Progenitor cell of endocrine pancreas (in vitro differentiated cells): ENCODE measurements at places on chromosomes 13 and 19. TPM values are rescaled to one million over a fixed set of nuclear protein-coding genes. Genes with fewer than 3 reads are reported as not detected.

- DNase-seq, result no peak
- H3K4me1 ChIP-seq, result no peaks in the 10 kb centered on the region
- no peak overlapping the region for H3K27ac ChIP-seq
- H3K4me3 ChIP-seq, result no peak overlapping the region
These were observed 14.8 kb upstream of the MTUS2 start for GRCh38 chr13:28805193-28805819.

- no peak overlapping the region for H3K4me3 ChIP-seq
- peaks cover 25% of the 10 kb centered on the region for H3K27me3 ChIP-seq
- H3K4me1 ChIP-seq, result no peaks in the 10 kb centered on the region
- no peaks in the 10 kb centered on the region for H3K36me3 ChIP-seq
- DNase-seq, result no peak
These were observed 25.1 kb downstream of the TMPRSS9 start for GRCh38 chr19:2385053-2385721.

GRCh38 chr19:9939301-9939913 lies 3.1 kb upstream of the OLFM2 start:
- H3K27me3 ChIP-seq, result peaks cover 46% of the 10 kb centered on the region
- no peak overlapping the region for H3K4me3 ChIP-seq
- no peaks in the 10 kb centered on the region for H3K36me3 ChIP-seq
- no peak for DNase-seq

DNA sequence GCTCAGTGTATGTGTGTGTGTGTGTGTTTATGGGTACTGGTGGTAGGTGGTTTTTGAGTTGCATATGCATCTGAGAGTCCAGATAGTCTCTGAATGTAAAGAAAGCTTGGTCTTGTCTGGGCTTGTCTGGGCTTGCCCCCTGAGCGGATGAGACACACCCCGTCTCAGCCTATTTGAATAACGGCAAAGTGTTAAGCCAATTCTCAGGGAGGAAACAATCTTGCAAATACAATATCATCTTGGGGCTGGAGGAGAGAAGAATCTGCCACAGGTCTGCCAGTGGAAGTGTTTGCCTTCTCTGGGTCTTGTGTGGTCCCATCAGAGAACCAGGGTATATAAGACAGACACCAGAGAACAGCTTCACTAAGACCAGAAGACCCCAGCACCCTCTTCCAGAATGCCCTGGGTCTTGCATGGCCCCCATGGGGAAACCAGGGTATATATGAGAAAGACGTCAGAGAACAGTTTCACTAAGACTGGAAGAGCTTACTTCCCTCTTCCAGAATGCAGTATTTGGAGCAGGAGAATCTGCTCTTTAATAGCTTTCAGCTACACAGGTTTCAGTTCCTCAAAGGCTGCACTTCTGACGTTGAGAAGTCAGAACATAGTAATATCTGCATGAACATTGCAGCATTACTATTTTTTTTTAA lies 13.3 kb downstream of the CD70 start:
- H3K27me3 ChIP-seq, result peaks cover 6% of the 10 kb centered on the region
- H3K4me3 ChIP-seq, result no peak overlapping the region
- DNase-seq, result no peak
- H3K36me3 ChIP-seq, result no peaks in the 10 kb centered on the region
- H3K4me1 ChIP-seq, result no peaks in the 10 kb centered on the region

Gene CHST8
- 3.0 and 3.4 TPM in 2 replicates for total RNA-seq

GRCh38 chr19:7083076-7083956 lies 13.8 kb downstream of the ZNF557 start:
- H3K4me3 ChIP-seq, result no peak overlapping the region
- peak overlapping the region; percentile 89 for H3K27ac ChIP-seq
- peaks cover 85% of the 10 kb centered on the region for H3K36me3 ChIP-seq

- DNase-seq, result peak; percentile 37
- peaks cover 5% of the 10 kb centered on the region for H3K4me1 ChIP-seq
- no peaks in the 10 kb centered on the region for H3K36me3 ChIP-seq
- H3K27me3 ChIP-seq, result peaks cover 17% of the 10 kb centered on the region
- H3K4me3 ChIP-seq, result peak overlapping the region; percentile 79
These were observed 30.5 kb downstream of the ZNF146 start for GRCh38 chr19:36245210-36246005.

GRCh38 chr19:38691938-38692457 lies 44.5 kb downstream of the ACTN4 start:
- H3K27ac ChIP-seq, result peak overlapping the region; percentile 99
- no peak for DNase-seq
- peaks cover 25% of the 10 kb centered on the region for H3K36me3 ChIP-seq
- H3K4me1 ChIP-seq, result peaks cover 56% of the 10 kb centered on the region
- H3K27me3 ChIP-seq, result no peaks in the 10 kb centered on the region

Gene DCLK1
- 3.8 and 3.9 TPM in 2 replicates for total RNA-seq

DNA sequence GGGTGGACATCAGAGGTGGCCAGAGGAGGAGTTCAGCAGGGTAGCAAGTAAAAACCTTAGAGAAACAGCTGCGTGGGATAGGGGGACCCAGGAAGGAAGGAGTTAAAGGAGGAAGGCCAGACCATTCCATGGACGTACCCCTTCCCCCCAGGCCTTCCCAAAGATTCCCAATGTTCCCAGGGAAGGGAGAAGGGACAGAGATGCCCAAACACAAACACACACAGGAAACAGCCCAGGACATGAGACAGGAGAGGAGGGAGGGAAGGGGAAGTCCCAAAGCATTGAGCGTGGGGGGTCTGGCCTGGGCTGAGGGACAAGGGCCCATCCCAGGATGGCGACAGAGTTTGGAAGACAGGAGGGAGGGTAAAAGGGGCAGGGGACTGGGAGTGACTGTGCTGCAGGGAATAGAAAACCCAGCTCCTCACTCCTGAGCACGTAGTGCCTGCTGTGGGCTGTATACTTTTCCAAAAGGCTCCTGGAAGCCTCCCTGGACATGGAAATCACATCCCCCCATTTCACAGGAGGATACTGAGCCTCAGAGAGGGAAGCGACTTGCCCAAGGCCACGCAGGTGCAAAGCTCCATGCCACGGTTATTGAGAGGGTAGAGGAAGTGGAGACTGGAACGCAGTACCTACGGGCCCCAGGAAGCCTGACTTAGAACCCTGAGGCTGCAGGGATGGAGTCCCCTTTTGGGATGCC lies 1.1 kb downstream of the SYDE1 start:
- peaks cover 7% of the 10 kb centered on the region for H3K36me3 ChIP-seq
- H3K4me3 ChIP-seq, result peak overlapping the region; percentile 73
- peaks cover 17% of the 10 kb centered on the region for H3K27me3 ChIP-seq
- no peak for DNase-seq
- peaks cover 6% of the 10 kb centered on the region for H3K4me1 ChIP-seq
- no peak overlapping the region for H3K27ac ChIP-seq

Gene ZNF627
- total RNA-seq, result 31.9 and 33.6 TPM in 2 replicates

Gene CAPS
- total RNA-seq, result 22.1 and 22.5 TPM in 2 replicates

DNA sequence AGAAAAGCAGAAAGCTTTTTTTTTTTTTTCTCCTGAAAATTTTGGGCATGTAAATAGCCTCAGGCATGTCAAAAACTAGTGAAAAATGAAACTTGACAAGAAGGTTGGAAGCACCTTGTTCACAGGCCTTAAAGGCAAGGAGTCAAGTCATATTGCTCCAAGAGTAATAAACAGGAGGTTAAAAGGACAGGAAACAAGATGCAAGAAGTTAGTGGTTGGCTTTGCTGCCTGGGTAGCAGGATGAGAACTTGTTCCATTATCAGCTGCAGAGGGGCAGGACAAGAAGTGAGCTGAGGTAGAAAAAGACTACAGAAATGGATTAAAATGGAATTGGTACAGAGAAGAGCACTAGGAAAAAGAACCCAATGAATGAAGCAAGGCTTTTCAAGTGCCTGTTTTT lies 242.6 kb downstream of the DCT start:
- peaks cover 7% of the 10 kb centered on the region for H3K4me1 ChIP-seq
- DNase-seq, result no peak
- H3K4me3 ChIP-seq, result no peak overlapping the region

DNA sequence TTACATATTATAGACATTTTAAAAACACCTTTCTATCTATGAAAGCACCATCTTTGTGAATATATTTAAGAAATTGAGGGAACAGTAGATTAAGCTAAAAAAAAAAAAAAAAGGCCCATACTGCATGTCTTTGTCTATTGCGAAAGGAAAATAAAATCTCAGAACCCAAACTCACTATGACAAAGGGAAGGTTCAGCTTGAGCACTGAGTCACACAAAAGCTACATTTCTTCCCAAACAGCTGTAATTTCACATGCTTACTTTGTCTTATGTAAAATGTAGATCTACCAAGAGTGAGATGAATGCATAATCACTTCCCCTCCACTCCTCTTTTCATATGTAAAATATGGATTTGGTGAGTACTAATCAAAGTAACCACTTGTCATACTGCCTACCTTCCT lies 640.1 kb upstream of the KLF12 start:
- no peak overlapping the region for H3K27ac ChIP-seq
- H3K4me3 ChIP-seq, result no peak overlapping the region
- DNase-seq, result no peak

DNA sequence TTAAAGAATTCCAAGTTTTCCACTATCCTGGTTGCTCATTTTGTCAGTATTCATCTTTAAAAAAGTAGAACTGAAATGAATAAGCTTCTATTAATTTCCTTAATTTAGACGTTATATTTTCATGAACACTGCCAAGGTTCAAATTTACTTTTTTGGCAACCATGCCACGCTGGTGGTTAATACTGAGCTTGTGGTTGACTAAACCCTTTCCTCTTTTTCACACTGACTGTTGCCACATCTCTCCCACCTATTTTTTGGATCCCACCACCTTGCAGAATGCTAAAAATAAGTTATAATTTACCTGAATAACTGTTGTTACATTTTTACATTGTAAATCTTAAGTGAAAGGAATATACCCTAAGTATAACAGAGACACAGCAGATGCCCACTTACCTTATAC lies 45.0 kb downstream of the FLT3 start:
- no peak overlapping the region for H3K4me3 ChIP-seq
- no peak overlapping the region for H3K27ac ChIP-seq
- H3K27me3 ChIP-seq, result no peaks in the 10 kb centered on the region
- H3K4me1 ChIP-seq, result peaks cover 11% of the 10 kb centered on the region
- no peak for DNase-seq
- H3K36me3 ChIP-seq, result no peaks in the 10 kb centered on the region

GRCh38 chr13:74173822-74174221 lies 39.6 kb upstream of the KLF12 start:
- no peaks in the 10 kb centered on the region for H3K4me1 ChIP-seq
- no peak overlapping the region for H3K27ac ChIP-seq
- no peaks in the 10 kb centered on the region for H3K36me3 ChIP-seq
- no peak for DNase-seq

DNA sequence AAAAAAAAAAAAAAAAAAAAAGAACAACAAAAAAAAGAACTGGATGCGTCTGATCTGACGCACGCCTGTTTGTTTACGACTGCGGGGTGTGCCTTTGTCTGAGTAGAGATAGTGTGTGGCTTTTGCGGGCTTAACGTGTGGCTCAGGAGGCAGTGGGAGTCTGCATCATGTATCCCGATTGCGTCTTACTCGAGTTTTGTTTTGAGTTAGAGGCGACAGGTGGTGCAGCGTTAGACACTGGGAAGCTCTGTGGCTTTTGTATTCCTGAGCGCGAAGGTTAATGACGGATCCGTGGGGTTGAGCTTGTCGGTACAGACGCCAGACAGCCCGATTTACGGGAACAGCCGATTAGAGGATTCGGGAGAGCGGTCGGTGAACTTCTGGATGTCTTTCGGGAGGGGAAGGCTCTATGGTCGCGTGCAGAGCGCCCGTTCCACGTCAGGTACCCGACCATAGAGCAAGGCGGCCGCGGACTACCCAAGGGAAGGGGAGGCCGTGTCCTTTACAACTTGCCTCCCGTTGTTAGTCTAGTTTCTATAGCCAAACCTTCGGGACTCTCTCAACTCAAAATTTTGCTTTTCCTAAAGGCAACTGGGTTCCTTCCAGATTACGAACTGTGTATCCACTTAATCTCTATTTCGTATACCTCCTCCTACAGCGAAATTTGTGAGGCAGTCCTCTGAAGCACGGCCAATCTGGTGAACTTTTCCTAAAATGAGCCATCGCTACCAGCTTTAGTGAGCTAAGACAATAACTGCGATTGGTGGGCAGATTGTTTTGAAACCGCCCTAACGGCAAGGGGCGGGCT lies 926 bp upstream of the HNRNPUL1 start:
- H3K27me3 ChIP-seq, result no peaks in the 10 kb centered on the region
- H3K4me1 ChIP-seq, result peaks cover 25% of the 10 kb centered on the region
- peak overlapping the region; percentile 94 for H3K4me3 ChIP-seq
- peak overlapping the region; percentile 100 for H3K27ac ChIP-seq

DNA sequence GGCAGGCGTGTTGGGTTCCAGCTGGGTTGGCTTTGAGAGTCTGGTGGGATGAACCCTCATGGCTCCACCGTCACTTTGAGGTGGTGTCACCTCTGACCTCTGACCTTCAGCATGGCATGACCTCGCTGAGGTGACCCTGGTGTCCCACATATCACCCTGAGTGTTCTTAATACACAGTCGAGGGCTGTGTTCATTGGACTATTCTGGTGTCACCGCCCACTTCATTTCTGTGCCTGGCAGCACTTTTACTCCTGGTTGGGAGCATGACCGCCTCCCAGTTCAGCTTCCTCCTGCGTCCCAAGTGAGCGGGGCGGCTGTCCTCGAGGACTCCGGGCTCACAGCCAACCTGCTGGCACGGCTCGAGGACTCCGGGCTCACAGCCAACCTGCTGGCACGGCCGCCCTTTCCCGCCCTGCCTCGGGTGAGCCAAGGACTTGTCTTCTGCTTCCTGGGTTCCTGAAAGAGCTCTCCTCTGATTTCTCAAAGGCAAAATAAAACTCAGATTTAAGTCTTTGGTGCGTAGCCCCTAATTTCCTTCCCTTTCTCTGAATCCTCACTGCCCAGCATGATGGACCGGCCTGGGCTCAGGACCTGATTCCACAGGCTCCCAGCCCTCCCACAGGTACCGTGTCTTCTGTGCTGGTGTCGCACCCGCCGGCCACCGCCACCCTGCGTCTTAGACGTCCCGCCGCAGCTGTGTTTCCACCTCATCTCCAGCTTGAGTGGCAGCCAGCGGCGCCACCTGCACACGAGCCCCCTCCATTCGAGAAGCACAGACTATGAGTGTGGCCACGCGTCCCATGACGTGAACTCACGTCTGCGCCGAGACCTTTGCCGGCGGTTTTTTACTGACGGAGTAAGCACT lies 10.4 kb downstream of the ATP4B start:
- H3K4me1 ChIP-seq, result no peaks in the 10 kb centered on the region
- H3K27ac ChIP-seq, result peak overlapping the region; percentile 48
- H3K36me3 ChIP-seq, result peaks cover 21% of the 10 kb centered on the region
- no peak for DNase-seq
- no peaks in the 10 kb centered on the region for H3K27me3 ChIP-seq

- no peaks in the 10 kb centered on the region for H3K27me3 ChIP-seq
- H3K27ac ChIP-seq, result no peak overlapping the region
- H3K36me3 ChIP-seq, result no peaks in the 10 kb centered on the region
These were observed 114.9 kb downstream of the RFC3 start for GRCh38 chr13:33932769-33933406.

Gene S1PR4
- total RNA-seq, result not detected in 2 replicates

DNA sequence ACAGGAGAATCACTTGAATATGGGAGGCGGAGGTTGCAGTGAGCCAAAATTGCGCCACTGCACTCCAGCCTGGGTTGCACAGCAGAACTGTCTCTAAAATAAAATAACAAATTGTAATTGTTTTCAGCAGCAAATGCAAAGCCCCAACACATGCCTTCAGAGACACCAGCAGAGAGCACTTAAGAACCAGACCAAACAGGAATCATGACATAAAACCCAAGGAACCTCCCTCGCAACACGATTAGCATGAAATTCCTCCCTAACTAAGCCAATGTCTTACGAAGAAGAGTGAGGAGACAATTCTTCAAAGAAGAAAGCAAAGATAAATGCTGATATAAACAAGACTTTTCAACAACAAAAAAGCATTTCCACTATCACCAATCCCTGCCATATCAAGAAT lies 40.1 kb downstream of the PSPC1 start:
- peak overlapping the region; percentile 44 for H3K27ac ChIP-seq
- DNase-seq, result no peak
- H3K27me3 ChIP-seq, result no peaks in the 10 kb centered on the region
- no peak overlapping the region for H3K4me3 ChIP-seq
